ENCODE measurements at places on chromosomes 13 and 19.

DNA sequence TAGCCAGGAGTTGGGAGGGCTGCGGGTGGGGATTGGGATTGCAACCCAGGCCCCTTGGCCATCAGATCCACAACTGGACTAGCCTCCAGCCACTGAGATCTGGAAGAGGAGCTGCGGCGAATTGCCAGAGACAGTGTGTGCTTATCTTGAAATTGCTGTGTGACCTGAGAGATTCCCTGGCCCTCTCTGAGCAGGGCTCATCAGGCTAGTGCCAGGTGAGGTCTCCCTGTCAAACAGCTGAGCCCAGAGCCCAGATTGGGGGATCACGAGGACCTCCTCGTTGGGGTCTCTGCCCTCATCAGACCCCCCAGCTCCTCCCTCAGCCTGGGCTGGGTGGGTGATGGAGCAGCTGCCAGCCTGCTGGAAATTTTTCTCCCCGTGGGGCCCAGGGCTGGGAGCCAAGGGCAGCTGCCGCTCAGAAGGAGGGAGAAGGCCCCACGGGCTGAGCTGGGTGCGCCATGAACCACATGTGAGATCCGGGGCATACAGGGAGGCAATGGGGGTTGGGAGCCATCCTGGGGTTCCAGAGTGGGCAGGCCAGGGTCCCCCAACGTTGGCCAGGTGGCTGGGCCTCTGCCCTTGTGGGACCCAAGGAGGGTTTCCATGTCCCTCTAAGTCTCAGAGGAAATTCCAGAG, 7.2 kb downstream of the FUT5 start:
- DNase-seq: no peak

GRCh38 chr19:48120505-48120904, 9.9 kb upstream of the PLA2G4C start:
- no peak for DNase-seq

GRCh38 chr19:30691819-30692166, 319.6 kb downstream of the ZNF536 start:
- DNase-seq: no peak

DNA sequence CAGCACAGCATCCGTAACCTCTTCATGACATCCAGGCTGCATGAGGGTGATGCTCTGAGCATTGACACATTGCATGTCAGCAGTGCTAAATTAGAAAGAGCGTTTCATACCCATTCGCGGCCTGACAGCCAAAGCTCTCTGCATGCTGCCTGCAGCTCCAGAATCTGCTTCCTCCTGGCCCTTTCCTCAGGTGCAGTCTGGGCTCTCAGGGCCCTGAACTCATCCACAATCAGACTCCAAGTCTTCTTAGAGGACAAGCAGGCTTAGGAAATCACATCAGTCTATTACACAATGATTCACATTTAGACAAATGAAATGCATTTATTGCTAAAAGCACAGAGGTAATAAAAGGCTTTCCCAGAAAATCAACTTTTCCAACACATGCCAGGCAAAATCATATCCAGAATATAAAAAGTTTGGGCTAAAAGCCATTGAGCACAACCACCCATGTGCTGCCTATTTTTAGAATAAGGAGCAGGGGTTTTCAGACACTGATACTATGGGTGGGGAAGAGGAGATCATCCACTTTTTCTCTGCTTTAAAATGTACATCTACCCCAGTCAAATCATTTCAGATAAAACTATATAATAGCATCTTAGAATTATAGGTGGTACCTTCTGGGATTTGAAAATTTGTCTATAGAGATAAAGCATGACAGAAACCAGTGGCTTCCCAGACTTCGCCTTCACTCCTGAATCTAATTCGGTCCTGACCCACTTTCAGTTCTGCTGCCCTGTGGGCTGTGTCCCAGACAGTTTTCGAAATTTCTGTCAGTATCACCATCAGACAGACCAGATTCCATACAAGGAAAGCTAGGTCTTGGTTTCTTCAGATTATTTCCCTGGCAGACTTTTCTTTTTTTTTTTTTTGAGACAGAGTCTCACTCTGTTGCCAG, 109.3 kb downstream of the COL4A2 start:
- no peak for DNase-seq

DNA sequence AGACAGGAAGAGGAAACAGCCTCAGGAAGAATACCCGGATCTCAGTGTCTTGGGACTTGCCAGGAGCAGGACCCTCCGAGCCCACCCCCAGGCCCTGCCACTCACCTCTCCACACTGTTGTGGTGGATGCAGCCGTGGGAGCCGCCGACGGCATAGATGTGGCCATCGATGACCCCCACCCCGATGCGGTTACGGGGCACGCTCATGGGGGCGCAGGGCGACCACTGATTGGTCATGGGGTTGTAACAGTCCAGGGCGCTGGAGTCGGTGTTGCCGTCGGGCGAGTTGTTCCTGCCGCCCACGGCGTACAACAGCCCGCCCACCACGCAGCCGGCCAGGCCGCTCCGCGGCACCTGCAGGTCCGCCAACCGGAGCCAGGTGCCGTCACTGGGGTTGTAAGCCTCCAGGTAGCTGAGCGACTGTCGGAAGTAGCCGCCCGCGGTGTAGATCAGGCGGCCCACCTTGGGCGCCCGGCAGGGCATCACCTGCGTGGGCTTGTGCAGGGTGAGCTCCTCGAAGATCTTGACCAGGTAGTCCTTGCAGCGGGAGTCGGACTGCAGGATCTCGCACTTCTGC, 11.6 kb downstream of the KEAP1 start:
- DNase-seq: no peak

DNA sequence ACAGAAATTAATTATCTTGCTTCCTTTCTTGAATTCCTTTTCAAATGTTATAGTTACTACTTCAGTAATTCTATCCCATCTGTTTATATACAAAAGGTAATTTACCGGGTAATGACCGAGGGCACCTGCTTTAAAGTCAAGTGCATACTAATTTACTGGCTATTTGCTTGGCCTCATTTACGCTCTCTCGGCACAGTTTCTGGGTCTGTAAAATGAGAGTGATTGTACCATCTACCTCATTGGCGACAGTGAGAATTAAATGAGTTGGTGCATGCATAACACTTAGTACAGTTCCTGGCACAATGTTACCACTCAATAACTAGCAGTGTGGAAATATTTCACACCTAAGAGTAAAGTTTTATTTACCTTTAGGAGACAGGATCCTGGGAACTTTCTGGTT, 111.6 kb downstream of the GGACT start:
- DNase-seq: no peak

DNA sequence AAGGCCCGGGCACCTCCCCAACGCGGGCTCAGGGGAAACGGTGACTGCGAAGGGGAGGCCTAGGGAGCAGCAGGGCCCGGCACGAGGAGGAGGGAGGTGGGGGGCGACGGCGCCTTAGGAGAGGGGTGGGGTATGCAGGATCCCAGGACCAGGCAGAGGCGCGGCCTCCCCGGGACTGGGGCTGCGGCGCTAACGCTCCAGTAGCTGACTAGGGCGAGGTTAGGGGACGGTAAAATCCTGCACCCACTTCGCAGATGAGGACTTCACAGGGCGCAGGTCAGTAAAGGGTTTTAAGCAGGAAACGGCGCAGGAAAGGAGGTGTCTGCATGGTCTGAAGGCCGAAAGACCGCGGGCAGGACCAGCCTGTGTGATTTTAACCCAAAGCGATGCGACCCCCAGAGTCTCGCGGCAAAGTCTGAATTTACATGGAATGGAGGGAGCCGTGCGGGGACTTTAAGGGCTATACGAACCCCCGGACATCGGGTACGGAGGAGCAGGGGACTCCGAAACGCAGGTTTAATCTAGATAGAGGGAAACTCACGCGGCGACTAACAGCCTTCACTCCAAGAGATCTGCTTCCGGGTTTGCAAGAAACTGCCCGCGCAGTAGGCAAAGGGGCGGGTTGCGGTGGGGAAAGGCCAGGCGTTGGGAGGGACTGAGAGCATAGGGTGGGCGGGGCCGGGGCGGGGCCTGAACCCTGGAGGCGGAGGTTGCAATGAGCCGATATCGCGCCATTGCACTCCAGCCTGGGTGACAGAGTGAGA, at the start of gene ZNF665:
Gene ZNF665, minus strand, starts transcription at position 588 of the 764 bp plus-strand sequence. CDS start 10,460 bp downstream, outside the sequence.
- peak; percentile 52 for DNase-seq

GRCh38 chr13:23739596-23739995, 149.6 kb downstream of the MIPEP start:
- DNase-seq: no peak

GRCh38 chr13:102401265-102401664, 583 bp downstream of the FGF14 start:
- no peak for DNase-seq

GRCh38 chr19:40776364-40776763, 1.0 kb downstream of the MIA start:
- no peak for DNase-seq

DNA sequence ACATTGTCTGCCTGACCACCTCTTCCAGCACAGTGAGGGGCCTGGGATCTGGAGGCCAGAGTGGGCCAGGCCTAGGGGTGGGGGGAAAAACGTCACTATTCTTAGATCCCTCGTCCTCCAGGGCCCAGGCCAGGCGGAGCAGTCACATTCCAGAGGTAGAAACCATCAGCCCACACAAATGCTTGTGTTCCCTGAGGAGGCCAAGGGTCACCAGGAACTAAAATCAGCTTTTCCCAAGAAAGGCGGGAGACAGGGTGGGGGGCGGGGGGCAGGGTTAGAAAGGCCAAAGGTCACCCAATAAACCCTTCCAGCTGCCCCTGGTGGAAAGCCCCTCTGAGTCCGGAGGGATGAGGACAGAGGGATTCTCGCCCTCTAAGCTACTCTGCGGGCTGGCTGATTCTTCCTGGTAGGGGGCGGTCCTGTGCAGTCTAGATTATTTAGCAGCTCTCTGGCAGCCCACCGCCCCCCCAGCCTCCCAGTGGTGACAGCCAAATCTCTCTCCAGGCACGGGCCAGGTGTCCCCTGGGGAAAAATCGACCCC, 23.5 kb upstream of the CCL25 start:
- DNase-seq: no peak

GRCh38 chr19:52237771-52238400, 31.5 kb upstream of the ZNF766 start:
- DNase-seq: no peak

- DNase-seq: no peak
Measured at GRCh38 chr19:47107953-47108746, 5.4 kb downstream of the ZC3H4 start.

- DNase-seq: no peak
Measured at GRCh38 chr13:80239571-80240255, 101.2 kb downstream of the SPRY2 start.

DNA sequence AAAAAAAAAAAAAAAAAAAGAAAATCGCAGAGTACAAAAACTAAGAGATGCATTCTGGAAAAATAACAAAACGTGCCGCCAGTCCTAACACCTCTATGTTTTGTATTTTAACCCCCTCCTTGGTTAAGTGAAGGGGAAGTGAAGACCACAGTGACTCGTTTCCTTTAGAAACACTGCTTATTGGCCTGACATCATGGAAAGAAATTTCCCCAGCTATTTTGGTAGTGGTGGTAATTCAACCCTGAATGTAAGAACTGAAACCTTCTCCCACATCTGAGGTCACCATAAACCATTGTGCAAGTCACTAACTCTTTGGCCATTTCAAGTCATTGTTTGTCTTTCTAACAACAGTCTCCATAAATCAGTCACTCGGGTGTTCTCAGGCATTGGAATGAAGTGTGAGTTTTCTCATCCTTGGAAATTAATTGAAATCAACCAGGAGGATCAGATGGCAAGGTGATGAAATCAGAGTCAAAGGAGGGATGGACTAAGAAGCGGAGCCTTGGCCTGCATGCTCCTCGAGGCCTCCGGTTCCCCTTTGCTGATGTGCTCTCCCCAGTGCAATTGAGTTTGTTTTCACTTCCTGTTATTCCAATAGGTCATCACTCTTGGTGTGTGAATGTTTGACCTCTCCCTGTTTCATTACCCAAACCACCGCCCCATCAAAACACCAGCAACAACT, 443.9 kb downstream of the FGF9 start:
- DNase-seq: no peak

- no peak for DNase-seq
Measured at GRCh38 chr13:85665286-85665685, 133.9 kb downstream of the SLITRK6 start.

DNA sequence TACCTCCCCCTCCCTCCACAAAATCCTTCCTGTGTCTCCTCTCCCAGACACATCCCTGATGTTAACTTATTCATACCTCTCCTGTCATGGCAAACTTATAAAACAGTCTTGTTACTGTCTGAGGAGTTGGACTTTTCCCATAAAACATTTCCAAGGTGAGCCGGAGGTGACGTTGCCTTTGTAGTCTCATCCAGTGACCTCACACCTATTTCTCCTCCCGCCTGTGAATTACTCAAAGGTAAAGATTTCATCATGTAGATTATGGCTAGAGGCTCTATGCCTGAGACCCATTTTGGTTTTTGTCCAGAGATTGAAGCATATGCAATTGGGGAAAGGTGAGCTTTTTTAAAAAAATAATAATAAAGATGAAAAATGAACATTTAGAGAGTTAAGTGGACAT, 529.0 kb downstream of the MYO16 start:
- no peak for DNase-seq

DNA sequence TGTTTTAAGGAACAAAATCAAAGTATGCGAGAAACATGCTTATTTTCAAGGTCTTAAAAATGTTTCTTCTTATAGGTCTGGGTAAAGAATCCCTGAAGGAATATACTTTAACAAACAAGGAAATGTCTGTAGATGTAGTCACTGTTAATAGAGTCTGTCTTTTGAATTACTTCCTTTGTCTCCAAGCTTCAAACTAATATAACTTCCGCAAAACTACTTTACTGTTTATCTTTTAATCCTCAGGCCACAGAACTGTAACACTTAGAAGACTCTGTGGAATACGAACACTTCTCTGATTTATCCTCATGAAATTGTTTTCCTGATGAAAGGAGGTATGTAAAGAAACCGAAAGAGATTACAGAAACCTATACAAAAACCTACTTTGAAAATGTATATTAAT, 316.0 kb downstream of the PCDH9 start:
- DNase-seq: no peak

DNA sequence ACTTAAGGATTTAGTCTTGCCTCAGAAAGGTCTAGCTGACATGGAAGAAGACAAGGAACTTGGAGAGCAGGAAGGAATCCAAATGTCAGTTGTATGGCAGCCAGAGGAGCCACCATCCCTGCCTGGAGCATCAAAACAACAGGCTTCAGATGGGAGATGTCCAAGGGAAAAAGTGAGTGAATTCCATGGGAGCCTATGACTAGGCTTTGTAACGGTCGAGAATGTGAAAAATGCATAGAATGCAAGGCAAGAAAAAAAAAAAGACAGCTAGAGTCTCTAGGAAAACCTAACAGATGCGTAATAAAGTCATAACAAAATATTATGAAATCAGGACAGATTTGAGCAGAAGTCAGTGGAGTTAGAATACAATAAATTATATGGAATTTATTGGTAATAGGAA, 183.7 kb upstream of the LSM14A start:
- DNase-seq: peak; percentile 3

- no peak for DNase-seq
Measured at GRCh38 chr19:57099199-57099661, 20.6 kb upstream of the USP29 start.

- DNase-seq: no peak
Measured at GRCh38 chr19:39124136-39124764, 1.3 kb upstream of the PAK4 start.
